H1 (cell line): ENCODE measurements at places on chromosomes 2 and 18.
A peak's percentile ranks its signal among the peaks of the same experiment; 100 is the strongest.

GRCh38 chr2:59932341-59932740, 621.1 kb downstream of the BCL11A start:
- H3K27me3 ChIP-seq, result no peaks in the 10 kb centered on the region
- DNase-seq, result peak; percentile 47
- H3K27ac ChIP-seq, result no peak overlapping the region
- H3K4me3 ChIP-seq, result no peak overlapping the region

GRCh38 chr18:23875966-23876895, 138.3 kb upstream of the TTC39C start:
- no peak overlapping the region for H3K27ac ChIP-seq
- H3K4me3 ChIP-seq, result no peak overlapping the region
- no peaks in the 10 kb centered on the region for H3K27me3 ChIP-seq
- H3K36me3 ChIP-seq, result no peaks in the 10 kb centered on the region
- H3K4me1 ChIP-seq, result peaks cover 3% of the 10 kb centered on the region; the same call in 1 of the 2 replicates
- DNase-seq, result no peak

- peaks cover 10% of the 10 kb centered on the region for H3K4me1 ChIP-seq
- no peak for DNase-seq
- no peaks in the 10 kb centered on the region for H3K36me3 ChIP-seq
- H3K4me3 ChIP-seq, result no peak overlapping the region
Observed at GRCh38 chr18:25262920-25263319, 89.0 kb downstream of the ZNF521 start.

DNA sequence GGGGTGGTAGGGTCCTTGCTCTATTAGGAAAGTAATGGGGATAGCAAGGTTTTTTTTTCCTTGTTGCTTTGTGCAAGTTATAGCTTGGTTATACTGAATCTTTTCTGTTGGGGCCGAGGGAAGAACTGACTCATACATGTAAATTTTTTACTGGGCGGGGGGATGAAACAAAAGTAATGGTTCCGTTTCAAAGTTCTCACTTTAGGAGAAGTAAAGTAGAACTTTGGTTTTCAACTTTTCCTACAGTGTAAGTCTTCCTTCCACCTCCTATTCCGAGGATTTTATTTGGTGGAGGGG, 1.1 kb downstream of the AFTPH start:
- H3K4me1 ChIP-seq, result 0 out of 2 replicates have a peak, but pooled peaks cover 4% of the 10 kb centered on the region
- H3K27ac ChIP-seq, result no peak overlapping the region
- no peaks in the 10 kb centered on the region for H3K36me3 ChIP-seq
- no peak for DNase-seq
- H3K27me3 ChIP-seq, result no peaks in the 10 kb centered on the region

DNA sequence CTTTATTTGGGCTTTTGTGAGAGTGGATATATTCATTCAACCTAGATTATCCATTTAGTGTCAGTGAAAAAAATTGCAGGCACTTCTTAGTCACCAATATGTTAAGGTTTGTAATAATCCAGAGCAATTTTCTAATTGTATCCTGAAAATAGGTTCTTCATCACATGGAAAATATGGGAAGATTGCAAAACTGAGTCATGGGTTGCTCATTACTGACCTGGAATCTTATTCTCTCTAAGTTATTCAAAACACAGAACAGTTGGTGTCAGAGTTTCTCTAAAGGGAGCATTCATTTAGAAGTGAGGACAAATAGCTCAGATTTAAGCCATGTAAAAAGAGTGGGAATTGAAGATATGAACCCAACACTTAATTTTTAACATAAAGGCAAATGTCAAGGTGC, 181.3 kb downstream of the IKZF2 start:
- no peak overlapping the region for H3K4me3 ChIP-seq
- no peaks in the 10 kb centered on the region for H3K36me3 ChIP-seq
- DNase-seq, result no peak
- no peaks in the 10 kb centered on the region for H3K4me1 ChIP-seq
- H3K27me3 ChIP-seq, result no peaks in the 10 kb centered on the region
- H3K27ac ChIP-seq, result no peak overlapping the region

DNA sequence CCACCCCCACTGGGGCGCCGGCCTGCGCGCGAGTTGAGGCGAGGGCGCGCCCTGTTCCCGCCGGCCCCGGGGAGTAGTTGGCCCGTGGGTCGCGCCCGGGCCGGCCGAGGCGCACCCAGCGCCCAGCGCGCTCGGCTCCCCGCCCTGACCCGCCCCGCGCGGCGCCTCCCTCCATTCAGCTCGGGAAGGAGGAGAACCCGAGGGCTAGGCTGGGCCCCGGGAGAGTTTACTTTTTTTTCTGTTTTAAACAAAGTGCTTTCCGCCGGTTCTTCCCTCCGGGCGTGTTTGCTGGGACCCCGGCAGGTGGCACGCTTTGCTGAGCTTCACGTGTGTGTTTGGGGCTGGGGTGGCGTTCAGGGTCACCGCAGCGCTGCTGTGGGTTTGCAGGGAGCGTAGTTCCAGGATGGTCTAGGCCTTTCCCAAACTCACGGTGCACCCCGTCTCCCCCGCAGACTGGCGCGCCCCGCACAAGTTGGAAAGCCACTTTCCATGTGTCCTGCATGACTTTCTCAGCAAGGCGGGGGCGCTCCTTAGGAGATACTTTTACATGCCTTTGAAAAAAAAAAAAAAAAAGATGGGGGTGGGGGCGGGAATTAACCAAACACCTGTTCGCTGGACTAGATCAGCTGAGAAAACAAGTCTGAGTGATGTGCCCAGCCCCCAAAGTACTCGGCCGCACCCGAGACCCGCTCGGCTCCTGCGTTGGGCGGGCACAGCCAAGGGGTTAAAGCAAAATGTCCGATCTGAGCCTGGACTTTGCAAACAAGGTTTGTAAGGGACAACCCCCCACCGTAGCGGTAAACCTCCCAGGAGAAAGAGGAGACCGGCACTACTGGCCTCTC, 825 bp downstream of the ITGA6 start:
- DNase-seq, result no peak
- H3K4me3 ChIP-seq, result peak overlapping the region; percentile 88
- peak overlapping the region; percentile 70 for H3K27ac ChIP-seq

DNA sequence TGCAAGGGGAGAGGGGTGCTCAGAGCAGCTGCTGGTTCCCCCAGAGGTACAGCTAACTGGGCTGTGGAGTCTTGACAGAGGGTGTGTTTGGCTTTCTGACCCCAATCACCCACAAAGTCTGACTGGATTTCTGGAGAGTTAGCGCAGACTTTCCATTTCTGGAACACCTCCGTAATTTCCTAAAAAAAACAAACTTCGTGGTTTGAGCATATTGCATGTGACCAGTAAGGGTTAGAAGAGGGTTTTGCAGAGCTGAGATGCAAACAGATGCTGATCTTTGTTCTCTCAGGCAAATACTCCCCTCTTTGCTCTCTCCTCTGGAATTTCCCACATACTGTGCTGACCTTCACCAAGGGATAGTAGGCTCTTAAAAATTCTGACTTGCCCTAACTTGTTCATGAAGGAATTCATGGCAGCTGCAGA, 44.5 kb upstream of the TMEM247 start:
- no peaks in the 10 kb centered on the region for H3K4me1 ChIP-seq
- no peak overlapping the region for H3K4me3 ChIP-seq
- DNase-seq, result no peak
- no peak overlapping the region for H3K27ac ChIP-seq

GRCh38 chr2:88880441-88880953, 189.0 kb downstream of the RPIA start:
- no peak for DNase-seq
- H3K4me3 ChIP-seq, result no peak overlapping the region
- peaks cover 3% of the 10 kb centered on the region for H3K4me1 ChIP-seq
- peaks cover 1% of the 10 kb centered on the region for H3K27me3 ChIP-seq
- H3K36me3 ChIP-seq, result no peaks in the 10 kb centered on the region
